ENCODE measurements at places on chromosomes 16 and 17.

DNA sequence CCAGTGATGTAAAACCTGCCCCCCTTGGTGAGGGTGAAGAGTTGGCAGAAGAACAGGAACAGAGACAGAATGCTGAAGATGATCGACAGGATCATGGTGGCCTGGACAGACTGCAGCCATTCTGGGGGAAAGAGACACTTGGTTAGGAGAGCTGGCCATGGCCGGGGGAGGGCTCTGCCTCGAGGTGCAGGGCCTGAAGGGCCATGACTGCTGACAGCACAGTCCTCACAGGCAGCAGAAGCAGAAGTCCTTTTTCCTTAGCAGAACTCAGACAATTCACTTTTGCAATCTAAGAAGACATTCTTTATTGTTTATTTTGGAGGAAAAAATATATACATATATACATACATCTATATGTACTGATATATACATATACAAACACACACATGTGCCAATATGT, 25.6 kb downstream of the PMP22 start:
- no peak for DNase-seq

- no peak for DNase-seq
Measured at GRCh38 chr17:10278218-10278617, 79.8 kb upstream of the GAS7 start.

GRCh38 chr16:88527186-88527936, 42.8 kb upstream of the ZC3H18 start:
- peak; percentile 62 for DNase-seq

- no peak for DNase-seq
Measured at GRCh38 chr17:2361010-2361760, 23.9 kb downstream of the SGSM2 start.

- DNase-seq, result peak; percentile 95
Measured at GRCh38 chr17:42337442-42337841, 49.1 kb downstream of the STAT5A start.

DNA sequence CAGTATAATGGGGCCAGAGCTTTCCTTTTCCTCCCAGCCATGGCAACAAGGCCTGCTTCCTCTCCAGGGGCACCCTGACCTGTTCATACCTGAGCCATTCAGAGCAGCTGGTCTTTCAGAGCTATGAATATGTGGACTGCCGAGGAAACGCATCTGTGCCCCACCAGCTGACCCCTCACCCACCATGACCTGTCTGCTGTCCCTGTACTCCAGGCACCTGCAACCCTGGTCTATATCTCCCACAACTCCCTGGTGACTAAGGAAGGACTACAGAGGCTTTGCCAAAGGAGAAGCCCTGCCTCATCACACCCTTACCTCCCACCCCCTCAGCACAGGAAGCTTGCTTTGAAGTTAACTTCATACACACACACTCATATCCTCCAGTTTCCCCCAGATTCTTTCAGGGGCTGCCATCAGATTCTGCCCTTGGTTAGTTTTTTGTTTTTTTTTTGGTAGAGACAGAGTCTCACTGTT, 6.0 kb downstream of the TMEM106A start:
- DNase-seq, result no peak

DNA sequence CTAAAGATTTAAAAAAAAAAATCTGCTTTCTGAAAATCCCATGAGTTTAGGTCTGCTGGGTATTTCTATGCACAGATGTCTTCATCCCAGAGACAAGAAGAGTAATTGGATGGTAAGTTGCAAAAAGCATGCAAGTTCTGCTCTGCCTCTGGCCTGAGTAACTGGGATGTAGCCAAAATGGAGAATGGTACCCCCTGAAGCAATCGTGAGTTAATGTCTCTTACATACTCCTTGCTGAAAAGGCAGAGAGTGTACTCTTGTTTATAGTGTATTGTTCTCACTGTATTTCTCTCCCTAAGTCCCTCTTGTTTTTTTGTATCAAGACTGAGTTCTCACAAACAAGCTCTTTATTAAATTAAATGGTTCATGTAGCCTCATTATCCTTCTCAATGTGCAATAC, 259.0 kb downstream of the IRX3 start:
- DNase-seq, result no peak

DNA sequence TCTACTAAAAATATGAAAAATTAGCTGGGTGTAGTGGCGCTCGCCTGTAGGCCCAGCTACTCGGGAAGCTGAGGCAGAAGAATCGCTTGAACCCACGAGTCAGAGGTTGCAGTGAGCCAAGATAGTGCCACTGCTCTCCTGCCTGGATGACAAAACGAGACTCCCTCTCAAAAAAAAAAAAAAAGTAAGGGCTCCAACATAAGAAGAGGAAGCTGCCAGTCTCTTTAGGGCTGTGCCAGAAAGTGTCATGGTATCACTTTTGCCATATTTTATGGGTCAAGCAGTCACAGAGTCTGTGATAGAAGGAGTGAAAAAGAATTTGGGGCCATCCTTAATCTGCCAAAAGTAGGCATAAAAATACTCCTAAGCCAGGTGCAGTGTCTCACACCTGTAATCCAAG, 1.4 kb upstream of the PIPOX start:
- no peak for DNase-seq

- no peak for DNase-seq
Measured at GRCh38 chr16:65702707-65703402, 581.0 kb upstream of the CDH11 start.

- no peak for DNase-seq
Measured at GRCh38 chr16:28876019-28876659, 2.1 kb upstream of the ATP2A1 start.

- DNase-seq, result no peak
Measured at GRCh38 chr16:49564496-49565229, 191.1 kb downstream of the C16orf78 start.
